ENCODE measurements at places on chromosomes 2 and 18. TPM values are rescaled to one million over a fixed set of nuclear protein-coding genes. Genes with fewer than 3 reads are reported as not detected.

SP9 gene
- 0.74 TPM for total RNA-seq

PTPN4 gene
- 33.0 TPM for total RNA-seq

UGT1A5 gene
- total RNA-seq = not detected

GRCh38 chr2:8508766-8509165 is 173.1 kb upstream of the ID2 start:
- DNase-seq = no peak

GRCh38 chr2:37068686-37069085 is 15.5 kb downstream of the HEATR5B start:
- DNase-seq = no peak

DNA sequence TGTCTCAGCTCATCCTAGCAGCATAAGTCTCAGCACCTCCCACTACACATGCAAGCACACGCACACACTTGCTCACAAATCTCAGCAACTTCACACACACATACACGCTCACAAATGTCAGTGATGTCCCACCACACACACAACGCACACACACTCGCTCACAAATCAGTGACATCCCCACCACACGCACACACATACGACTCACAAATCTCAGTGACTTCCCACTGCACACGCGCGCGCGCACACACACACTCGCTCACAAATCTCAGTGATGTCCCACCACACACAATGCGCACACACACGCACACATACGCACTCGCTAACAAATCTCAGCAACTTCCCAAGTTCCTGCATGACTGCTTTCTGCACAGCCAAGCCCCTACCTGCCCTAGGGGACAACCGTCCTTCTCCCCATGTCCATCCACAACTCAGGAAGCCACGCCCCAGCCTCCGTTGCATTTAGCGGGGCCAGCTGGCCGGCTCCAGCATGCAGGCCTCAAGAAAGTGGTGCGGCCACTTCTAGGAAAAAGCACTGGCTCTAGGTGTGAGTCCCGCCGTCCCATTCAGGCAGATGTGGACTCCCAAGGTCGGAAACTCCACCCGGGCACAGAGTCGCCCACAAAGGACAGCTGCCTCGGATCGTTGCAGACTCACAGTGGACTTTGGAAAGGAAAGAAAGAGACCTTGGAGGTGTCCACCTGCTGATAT is 180.1 kb upstream of the SALL3 start:
- no peak for DNase-seq

DNA sequence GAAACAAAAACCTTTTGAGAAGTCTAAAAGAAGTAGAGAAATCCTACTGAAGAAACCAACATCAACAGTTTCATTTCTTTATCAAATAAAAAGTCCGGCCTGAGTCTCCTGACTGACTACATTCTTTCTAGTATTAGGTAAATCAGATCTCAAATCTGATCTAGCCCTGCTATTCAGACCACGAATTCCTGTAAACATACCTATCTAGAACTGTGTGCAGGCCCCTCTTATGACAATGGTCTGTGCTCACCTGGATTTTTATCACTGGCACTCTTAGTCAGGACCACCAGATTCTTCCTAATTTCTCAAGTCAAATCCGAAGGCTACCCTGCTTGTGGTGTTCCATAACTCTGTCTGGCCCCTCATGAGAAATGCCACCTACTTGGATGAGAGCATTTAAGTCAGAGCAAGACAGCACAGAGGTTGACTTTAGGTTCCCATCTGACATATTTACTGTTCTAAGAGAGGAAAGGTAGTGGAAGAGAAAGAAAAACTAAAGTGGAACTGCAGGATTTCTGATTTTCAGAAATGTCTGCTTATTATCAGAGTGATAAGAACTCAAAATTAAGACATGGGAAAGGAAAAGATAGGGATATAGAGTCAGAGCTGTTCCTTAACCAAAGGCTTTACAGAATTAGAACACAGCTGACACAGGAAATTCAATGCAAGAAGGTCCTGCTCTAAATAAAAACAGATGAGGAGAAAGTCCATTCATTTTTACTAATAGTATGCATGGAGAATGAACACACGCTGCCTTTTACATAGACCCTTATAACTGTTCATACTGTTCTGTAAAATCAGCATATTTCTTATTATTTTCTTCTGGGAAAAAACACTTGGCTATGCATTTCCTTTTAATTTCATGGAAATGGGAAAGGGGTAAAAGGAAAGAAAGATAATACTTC is 56.5 kb downstream of the SLC8A1 start:
- DNase-seq = no peak

GRCh38 chr2:191746346-191747169 is 68.6 kb downstream of the NABP1 start:
- DNase-seq = no peak

DNA sequence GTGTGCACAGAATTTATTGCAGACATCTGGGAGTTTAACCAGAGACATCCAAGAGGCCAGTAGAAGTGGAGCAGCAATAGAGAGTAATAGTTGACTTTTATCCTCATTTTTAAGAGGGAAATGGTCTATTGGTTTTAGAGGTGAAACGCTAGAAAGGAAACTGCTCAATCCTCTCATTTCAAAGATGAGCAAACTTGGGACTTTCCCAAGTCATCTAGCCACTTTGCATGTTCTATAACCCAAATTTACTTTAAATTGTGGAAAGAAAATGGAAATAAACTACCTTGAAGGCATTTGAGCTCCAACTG is 601.7 kb downstream of the ARHGAP15 start:
- DNase-seq = no peak

DNA sequence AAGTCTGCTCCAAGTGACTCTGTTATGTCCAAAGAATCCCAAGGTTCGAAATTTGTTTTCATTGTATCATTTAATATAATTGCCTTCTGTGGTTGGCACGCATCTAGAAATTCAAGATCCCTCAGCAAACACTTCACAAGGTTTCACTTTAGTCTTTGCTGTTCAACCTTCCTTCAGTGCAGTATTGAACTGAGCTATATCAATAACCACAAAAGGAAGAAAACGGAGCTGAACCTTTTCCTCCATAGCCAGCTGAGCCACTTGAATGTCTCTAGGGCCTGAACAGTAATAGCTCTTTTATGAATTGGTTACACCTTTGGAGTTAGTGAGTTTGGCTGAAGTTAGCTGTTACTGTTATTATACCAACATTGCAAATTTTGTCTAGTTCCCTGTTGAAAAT is 357.7 kb upstream of the HNRNPA3 start:
- no peak for DNase-seq

DNA sequence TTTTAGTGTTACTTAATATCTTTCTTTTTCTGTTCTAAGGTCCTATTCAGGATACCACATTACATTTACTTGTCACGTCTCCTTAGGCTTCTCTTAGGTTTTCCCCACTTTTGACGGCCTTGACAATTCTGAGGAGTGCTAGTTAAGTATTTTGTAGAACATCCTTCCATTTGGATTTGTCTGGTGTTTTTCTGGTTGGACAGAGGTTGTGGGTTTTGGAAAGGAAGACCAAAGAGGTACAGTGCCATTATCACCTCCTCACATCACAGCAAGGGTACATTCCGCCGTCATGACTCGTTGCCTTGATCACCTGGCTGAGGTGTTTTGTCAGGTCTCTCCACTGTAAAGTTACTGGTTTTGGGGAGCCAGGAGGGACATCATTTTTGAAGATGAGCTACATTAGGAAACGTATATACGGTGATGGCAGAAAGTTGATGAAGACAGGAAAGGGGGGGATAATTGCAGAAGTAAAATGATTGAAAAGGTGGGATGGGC is 88.4 kb upstream of the TMEM247 start:
- no peak for DNase-seq

DNA sequence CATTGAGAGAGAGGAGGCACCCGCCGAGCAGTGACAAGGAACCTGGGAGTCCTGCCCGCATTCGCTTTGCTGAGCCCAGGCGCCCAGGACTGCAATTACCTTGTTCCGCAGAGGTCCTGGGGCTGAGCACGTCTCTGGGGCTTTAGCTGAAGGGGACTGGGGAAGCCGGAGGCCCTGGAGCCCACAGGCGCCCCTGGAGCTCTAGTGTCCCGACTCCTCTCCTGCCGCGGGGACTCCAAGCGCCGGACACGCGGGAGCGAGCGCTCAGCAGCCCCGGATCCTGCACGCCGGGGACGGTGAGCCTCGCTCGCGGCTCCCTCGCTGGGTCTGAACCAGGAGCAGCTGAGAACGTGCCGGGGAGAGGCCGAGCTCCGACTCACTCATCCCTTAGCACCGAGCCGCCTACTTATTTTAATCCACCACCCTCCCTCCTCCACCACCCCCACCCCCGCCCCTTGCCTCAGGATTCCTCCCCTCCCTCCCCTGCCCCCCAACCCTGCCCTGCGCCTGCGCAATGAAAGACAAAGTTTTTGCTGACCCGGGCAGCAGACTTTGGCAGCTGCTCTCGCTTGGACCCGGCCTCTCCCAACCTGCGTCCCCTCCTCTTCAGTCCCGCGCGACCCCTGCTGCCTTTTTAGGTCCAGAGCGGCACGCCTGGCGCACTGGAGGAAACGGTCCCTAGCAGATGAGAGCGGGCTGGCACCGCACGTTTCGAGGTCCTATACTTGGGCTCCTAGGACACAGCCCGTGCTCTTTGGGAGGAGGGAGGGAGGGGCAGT is at the start of gene OSR1:
TSS of gene OSR1 (minus strand) at position 382 of the 779 bp plus-strand sequence. CDS start 4,818 bp downstream, outside the sequence.
- DNase-seq = peak; percentile 49

GRCh38 chr2:216960671-216961268 is 100.9 kb upstream of the TNP1 start:
- DNase-seq = no peak

DNA sequence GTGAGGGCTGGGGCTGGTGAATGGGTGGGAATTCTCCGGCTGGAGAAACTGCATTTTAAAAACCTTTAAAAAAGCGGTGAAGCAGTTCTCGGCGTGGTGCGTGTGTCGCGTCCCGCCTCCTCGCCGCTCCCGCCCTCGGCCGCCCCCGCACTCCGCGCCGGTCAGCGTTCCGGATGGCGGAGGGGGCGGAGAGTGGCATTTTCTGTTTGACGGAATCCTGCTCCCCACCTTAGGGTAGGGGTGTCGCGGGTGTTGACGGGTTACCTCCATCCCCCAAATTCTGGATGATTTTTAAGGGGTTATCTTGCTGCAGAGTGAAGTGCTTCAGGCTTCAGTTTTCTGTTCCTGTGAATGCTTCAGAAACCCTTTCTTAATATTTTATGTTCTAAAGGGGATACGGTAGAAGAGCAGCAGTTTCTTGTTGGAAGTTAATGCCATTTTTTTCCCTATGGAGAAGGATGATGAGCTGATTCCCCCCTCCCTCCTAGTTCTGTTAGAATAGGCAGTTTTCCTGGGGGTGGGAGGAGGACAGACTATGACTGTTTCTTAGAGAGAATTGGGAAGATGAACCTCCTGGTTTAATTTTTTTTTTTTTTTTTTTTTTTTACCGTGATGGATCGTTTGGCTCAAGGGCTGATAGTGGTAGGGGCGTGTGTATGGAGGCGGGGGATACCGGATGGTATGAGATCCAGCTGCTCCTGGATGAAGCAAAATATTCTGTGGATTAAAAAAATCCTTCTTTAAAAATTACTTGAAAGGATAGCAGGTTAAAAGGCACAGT is 756 bp downstream of the ABI2 start:
- DNase-seq = peak; percentile 33

DNA sequence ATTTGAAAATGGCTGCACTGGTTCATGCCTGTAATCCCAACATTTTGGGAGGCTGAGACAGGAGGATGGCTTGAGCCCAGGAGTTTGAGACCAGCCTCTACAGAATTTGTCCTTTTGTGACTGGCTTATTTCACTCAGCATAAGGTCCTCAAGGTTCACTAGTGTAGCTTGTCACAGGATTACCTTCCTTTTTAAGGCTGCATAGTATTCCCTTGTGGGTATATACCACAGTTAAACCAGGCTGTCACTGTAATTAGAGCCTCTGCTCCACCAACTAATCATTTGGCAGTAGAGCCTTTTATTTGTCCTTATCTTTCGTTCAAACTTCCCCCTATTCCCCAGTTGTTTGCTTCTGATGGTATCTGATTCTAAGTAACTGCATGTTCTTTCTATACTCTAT is 50.4 kb upstream of the SELENOI start:
- no peak for DNase-seq

DNA sequence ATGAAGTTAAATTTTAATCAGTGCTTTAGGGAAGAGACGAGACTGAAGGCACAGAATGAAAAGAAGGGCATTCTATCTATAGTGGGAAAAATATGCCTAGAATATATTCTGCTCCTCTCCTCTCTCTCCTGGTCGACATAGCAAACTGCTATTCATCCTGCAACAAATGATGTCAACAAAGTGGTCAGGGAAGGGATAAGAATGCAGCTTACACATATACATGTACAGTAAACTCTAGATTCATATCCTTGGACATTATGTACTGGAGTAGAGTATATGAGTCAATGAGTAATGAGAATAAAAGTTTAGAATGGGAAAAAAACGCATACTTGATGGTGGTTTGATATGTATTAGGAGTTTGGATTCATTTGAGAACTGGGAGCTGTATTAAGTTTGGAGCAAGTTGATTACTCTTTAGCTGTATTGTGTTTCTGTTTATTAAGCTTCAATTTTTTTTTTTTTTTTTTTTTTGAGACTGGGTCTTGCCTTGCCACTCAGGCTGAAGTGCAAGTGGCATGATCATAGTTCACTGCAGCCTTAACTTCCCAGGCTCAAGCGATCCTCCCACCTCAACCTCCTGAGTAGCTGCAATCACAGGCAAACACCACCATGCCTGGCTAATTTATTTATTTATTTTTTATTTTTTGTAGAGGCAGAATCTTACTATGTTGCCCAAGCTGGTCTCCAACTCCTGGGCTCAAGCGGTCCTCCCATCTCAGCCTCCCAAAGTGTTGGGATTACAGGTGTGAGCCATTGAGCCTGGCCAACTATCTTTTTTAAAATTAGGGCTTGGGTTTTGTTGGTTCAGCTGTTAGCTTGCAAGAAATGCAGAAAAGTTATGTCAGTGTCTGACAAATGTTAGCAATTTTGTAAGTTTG is 53.8 kb downstream of the STAT1 start:
- DNase-seq = no peak

DNA sequence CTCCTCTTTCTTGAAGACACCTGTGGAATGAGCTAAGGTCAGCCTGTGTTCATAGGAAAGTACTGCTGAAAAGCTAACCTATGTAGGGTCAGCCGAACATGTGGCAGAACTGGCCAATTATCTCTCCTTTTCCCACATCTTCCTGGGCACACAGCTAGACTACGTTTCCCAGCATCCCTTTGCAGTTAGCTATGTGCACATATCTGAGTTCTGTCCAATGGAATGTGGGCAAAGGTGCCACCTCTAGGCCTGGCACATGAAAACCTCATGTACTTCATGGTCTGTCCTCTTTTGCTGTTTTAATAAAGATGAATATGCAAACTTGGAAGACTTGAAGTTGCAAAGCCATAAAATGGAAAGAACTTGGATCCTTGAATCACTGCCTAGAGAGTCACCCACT is 352.6 kb downstream of the TNS1 start:
- no peak for DNase-seq

Data from A172 (cell line).